ENCODE measurements at places on chromosomes 5 and 9. TPM values are rescaled to one million over a fixed set of nuclear protein-coding genes. Genes with fewer than 3 reads are reported as not detected.

WDR31 gene
- 4.0 TPM for total RNA-seq

ST6GALNAC4 gene
- total RNA-seq, result 44.6 TPM

ELAVL2 gene
- 1.1 TPM for total RNA-seq

- no peak for DNase-seq
Observed at GRCh38 chr5:39091940-39092580, 17.9 kb upstream of the RICTOR start.

- no peak for DNase-seq
Observed at GRCh38 chr5:68134669-68135313, 80.8 kb upstream of the PIK3R1 start.

DNA sequence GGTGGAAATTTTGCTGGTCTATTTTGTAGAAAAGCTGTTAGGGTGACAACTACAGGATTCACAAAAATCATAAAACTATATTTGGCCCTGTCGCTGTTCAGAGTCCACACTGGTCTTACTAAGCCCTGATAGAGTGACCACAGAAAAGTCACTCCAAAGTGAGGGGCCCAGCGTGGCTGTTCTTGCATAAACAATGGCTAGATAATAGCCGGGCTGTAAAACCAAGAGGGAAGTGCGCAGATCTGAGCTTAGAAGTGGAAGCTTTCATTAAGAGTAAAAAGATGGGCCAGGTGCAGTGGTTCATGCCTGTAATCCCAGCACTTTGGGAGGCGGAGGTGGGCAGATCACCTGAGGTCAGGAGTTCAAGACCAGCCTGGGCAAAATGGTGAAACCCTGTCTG, 15.5 kb upstream of the CTSL start:
- no peak for DNase-seq

GRCh38 chr5:109743041-109743531, 53.4 kb downstream of the MAN2A1 start:
- DNase-seq, result no peak
